ENCODE measurements at places on chromosomes 4 and X. TPM values are rescaled to one million over a fixed set of nuclear protein-coding genes. Genes with fewer than 3 reads are reported as not detected.

GRCh38 chr4:123830930-123831329 is 434.3 kb downstream of the SPRY1 start:
- H3K4me3 ChIP-seq: no peak overlapping the region
- H3K27ac ChIP-seq: no peak overlapping the region
- no peaks in the 10 kb centered on the region for H3K36me3 ChIP-seq
- no peaks in the 10 kb centered on the region for H3K27me3 ChIP-seq
- no peaks in the 10 kb centered on the region for H3K4me1 ChIP-seq
- no peak for DNase-seq

DNA sequence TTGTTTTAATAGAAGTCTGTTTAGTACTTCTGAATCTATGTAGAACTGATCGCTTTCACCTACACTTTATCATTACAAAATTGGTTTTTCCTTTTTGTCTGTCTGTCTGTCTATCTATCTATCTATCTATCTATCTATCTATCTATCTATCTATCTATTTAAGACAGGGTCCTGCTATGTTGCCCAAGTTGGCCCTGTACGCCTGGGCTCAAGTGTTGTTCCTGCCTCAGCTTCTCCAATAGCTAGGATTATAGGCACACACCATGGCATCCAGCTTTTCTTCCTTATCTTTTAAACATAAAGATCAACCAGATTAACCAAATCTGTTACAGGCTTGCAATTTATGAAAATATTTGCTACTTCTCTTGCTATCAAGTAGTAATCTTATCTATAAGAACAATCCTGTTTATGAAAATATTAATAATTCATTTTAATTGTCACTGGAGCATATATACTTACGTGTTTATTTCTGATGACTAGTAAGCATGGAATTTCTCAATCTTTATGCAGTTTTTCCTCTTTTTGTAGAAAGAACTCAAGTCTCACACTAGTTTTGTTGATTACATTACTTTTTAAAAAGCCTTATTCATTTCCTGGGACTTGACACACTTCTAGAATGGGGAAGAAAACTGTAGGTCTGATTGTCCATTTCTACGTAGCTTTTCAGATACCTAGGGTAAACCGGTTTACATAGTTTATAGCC is 24.5 kb downstream of the KIAA0232 start:
- H3K27ac ChIP-seq: no peak overlapping the region
- H3K36me3 ChIP-seq: no peaks in the 10 kb centered on the region
- H3K27me3 ChIP-seq: no peaks in the 10 kb centered on the region
- DNase-seq: no peak

DNA sequence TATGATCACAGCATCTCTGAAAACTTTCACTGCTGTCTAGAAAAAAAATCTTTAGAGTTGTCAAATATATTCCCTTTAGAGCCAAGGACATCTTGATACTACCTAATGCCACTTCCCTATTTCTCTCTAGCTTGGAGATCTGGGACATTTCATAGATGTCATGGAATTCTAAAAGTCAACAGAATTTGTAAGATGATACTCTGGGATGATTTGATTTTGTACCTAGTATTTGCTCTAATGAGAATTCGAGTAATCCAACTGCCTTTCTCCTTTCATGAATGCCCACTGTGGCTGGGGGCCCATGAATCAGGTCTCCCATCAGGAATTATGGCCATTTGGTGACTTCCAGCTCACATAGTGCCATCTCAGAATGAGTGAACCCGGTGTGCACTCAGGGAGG is 73.2 kb downstream of the NHS start:
- H3K4me3 ChIP-seq: no peak overlapping the region
- no peaks in the 10 kb centered on the region for H3K36me3 ChIP-seq
- H3K27me3 ChIP-seq: no peaks in the 10 kb centered on the region
- no peak for DNase-seq
- H3K27ac ChIP-seq: no peak overlapping the region

GRCh38 chr4:140163029-140163810 is 9.2 kb upstream of the MAML3 start:
- no peak overlapping the region for H3K4me3 ChIP-seq
- no peak overlapping the region for H3K27ac ChIP-seq
- H3K36me3 ChIP-seq: no peaks in the 10 kb centered on the region
- H3K27me3 ChIP-seq: no peaks in the 10 kb centered on the region

The APLN gene
- 0.10 TPM for total RNA-seq

DNA sequence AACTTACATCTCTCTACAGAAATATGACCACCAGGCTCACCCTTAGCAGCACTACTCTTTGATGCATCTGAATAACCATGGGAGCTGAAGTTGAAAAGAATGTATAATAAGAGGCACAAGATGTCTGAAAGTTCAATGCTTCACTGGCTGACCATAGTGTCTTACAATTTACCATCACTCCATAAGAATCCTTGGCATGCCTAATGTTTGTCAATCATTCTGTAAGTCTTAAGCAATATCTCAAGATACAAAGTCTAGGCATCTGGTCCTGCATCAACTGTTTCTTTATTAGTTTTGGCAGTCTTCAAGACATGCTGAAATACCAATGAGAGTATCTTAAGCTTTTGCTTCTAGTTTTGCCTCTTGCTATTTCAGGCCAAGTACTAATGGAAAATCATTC is 755.5 kb downstream of the STIM2 start:
- no peaks in the 10 kb centered on the region for H3K27me3 ChIP-seq
- no peak for DNase-seq
- no peaks in the 10 kb centered on the region for H3K4me1 ChIP-seq
- H3K27ac ChIP-seq: no peak overlapping the region
- H3K4me3 ChIP-seq: no peak overlapping the region

DNA sequence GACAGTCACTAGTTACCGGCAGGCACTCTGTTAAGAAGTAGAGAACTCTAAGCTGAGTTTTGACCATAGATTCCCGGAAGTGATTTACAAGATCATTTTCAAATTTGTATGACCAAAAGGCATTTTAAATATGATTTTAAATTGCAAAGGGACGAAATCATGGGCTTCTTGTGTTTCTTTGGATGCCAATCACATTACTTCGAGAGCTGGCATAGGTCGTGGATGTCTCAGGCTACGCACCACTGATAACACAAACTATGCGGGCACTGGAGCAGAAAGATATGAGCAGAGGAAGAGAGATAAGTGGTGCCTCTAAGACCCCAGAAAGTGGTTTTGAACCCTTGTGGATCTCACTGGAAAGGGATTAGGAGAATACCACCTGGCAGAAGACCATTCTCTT is 294.2 kb upstream of the FTHL17 start:
- H3K4me3 ChIP-seq: no peak overlapping the region
- no peak overlapping the region for H3K27ac ChIP-seq
- no peaks in the 10 kb centered on the region for H3K4me1 ChIP-seq
- H3K27me3 ChIP-seq: no peaks in the 10 kb centered on the region

The LRIT3 gene
- total RNA-seq: 0.35 TPM

The ADRA2C gene
- total RNA-seq: not detected

DNA sequence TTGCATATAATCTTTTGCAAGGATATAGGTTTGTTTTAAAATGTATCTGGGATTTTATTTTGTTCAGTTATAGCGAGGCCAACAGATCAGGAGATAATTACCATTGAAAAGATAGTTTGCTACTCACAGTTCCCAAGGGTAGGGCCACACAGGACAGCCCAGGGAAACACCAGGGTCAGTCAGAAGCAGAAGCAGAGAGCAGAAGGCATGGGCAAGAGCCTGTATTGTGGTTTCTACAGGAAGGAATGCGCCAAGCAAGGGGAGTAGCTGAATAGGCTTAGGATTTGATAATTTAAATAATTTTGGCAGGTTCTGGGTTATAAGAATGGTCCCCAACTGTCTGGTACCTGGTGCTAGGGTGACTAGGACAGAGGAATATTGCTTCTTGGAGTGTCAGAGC is 61.6 kb downstream of the SYNPO2 start:
- no peak overlapping the region for H3K4me3 ChIP-seq
- H3K27me3 ChIP-seq: no peaks in the 10 kb centered on the region
- DNase-seq: no peak
- H3K36me3 ChIP-seq: no peaks in the 10 kb centered on the region
- no peaks in the 10 kb centered on the region for H3K4me1 ChIP-seq
- H3K27ac ChIP-seq: no peak overlapping the region
